ENCODE measurements at places on chromosomes 5 and 9.

DNA sequence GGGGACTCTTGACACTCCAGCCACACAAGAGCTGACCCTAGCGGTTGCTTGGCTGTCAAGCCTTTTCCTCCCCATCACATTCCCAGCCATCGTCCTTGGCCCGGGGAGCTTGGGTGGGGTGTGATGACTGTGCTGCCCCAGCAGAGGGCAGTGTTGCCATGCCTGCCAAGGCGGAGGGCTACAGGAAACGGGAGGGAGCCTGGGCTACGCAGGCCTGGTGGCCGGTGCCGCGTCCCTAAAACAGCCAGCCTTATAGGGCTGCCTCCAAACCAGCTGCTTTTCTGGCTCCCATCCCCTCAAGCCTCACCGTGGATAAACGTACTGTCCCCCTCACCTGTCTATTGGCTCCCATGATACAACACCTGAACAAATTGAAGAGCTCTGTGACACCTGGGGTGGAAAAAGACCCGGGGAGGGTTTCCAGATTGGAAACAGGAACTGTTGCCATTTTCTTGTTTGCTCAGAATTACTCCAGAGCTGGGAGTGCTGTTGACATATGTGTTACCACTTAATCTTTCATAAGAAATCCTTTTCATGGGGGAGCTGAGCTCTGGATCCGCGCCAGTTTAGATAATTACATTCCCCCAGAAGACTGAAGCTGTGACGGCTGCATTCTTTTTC lies 72.8 kb upstream of the ASTN2 start:
- peak; percentile 38 for DNase-seq

GRCh38 chr5:17132444-17133083 lies 84.9 kb upstream of the BASP1 start:
- peak; percentile 35 for DNase-seq

DNA sequence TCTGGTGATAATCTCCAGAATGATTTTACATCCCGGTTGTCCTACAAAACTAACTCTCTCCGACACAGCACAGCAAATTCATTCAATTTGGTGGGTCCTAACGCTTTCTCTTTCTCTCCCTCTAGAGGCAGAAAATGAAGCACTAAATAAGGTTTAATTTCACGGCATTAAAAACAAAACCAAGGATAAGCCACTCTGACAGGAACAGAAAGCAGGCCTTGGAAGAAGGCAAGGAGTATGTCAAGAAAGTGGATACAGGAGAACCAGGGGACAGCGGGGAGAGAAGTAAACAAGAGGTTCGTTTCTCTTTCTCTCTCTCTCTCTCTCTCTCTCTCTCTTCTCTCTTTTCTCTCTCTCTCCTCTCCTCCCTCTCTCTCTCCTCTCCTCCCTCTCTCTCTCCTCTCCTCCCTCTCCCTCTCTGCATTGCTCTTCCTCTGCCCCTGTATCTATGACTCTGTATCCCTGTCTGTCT lies 49.8 kb downstream of the EBF1 start:
- no peak for DNase-seq

DNA sequence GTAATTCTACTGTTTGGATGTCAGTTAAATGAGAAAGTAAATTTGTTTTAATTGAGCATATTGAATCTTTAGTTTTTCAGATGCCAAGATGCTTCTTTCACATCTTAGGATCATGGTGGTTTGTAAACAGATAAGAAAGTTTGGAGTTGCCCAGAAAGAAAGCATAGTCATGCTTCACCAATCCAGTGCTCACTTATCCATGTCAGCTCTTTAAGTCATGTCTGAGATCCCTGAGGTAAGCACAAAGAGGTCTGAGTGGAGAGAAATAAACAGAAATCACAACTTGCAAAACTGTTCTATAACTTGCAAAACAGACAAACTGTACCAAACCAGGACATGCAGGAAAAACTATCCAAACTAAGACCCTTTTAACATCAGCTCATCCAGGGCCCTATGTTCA lies 87.7 kb downstream of the OSTF1 start:
- no peak for DNase-seq

DNA sequence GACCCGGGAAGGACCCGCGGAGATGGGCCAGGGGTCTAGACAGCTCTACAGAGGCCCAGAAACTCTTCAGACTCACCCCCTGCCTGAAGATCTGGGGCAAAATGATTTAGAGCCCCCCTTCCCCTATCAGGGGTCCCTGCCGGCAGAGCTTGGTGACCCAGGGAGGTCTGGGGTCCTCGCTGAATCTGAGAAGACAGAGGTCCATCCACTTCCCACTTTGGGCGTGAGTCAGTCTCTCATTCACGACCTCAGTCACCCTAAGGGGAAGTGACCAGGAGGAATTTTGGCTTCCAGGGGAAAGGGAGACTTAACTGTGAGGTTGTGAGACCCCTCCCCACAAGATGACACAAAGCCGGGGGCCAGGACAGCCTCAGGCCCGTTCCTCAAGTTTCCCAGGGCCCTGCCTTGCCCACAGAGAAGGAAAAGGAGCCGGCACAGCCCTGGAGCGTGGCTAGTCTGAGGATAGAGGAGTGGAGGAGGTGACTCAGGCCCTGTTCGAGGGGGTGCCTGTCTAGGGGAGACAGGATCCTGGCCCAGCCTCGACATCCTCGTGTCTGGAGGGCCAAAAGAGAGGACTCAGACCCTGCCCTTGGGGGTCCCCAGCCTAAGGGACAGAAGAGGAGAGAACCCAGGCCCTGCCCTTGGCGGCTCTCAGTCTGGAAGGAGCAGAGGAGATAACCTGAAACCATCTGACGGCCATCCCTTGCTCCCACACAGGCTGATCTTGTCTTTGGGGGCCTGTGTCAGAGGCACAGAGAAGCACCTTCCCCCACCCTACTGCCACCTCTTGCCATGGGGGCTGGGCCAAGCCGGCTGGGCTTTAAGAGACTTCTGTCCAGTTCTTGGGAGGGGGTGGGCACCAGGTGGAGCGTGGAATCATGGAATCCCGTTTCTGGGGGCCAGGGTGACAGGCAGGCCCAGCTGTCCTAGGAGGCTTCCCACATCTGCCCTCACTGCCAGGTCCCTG lies 889 bp downstream of the PDLIM4 start:
- DNase-seq, result no peak

GRCh38 chr5:153641183-153641688 lies 150.8 kb downstream of the GRIA1 start:
- DNase-seq, result no peak

DNA sequence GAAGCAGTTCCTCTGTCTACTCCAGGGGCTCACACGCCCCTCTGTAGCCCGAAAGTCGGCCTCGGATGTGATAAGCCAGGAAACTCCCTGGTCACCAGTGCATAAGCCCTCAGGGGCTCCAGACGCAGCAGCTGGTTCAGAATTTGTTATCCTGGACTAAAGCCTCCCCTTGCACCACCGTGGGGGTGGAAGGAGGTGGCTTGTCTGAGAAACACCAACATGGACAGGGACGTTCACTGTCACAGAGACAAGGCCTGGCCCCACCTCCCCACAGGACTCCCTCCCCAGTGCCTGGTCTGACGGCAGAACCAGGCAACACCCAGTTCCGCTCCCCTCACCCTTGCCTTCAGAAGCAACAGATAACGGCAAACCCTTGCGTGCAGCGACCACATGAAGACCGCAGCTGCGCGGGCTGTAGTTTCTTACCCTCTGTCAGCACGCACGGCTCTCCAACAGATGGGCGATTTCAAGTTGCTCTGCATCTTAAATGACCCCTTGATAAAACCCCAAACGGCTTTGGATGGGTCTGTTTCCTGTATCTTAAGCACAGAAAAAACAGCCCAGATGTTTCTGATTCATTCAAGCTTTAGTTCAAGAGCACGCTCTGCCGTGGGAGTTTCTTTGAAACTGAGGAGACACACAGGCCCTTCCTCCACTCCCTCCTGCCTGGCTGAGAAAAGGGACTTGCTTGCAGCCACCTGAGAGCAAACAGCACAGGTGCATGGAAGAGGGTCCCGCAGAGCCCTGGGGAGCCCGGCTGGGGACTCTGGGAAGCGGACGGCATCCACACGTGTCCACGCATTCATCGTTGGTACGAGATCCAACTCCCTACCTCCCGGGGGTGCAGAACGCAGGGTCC lies 44.7 kb upstream of the NKD2 start:
- DNase-seq, result no peak

- DNase-seq, result no peak
Observed at GRCh38 chr9:78612091-78612490, 315.2 kb downstream of the PSAT1 start.

- DNase-seq, result no peak
Observed at GRCh38 chr9:90189306-90189705, 453.3 kb downstream of the DIRAS2 start.

DNA sequence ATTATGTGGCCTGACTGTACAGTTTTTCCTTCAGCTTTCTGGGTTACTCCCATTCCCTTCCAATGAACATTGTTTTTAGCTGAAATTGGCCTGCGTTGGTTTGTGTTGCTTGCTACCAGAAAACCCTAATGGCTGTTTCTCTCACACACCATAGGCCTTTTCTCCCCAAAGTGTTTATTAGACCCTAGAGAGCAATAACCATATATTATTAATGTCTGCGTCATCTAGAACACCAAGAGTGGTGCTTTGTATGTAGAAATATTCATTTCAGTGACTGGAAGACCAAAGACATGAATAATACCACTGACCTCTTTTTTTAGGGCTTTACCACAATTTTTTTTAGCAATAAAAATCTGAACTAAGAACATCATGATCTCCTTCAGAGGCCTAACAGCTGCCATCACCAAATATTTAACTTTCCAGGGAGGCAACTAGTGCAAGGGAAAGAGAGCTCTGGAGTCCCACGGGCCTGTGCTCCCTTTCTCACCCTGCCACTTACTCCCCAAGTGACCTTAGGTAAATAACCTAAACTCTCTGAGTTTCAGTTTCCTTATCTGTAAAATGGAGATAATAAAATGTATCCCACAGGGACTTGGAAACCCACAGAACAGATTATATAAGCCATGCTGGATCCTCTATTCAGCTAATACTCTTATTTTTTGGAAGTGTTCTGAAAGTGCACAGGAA lies 201.9 kb upstream of the ISL1 start:
- no peak for DNase-seq

DNA sequence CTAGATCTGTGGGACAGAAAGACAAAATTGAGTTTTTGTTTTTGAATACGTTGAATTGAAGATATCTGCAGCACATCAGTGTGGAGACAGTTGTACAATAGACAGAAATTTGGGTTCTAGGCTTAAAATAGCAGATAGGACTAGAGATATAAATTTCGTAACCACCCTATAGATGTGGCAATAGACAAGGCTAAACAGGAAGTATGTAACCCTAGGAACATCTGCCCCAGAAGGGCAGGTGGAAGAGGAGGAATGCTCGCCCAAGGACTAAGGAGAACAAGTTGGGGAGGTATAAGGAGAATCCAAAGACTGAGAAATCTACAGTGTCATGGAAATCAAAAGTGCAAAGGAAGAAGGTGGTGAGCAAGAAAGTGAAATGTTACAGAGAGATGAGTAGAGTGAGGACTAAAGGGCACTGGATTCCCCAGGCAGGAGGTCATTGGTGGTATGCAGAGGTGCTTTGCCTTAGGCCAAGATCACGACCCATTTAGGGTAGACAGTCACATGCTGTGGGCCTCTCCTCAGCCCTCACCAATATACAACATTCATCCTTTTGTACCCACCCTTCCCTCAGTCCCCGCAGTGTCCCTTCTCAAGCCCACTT lies 109.1 kb upstream of the ELL2 start:
- DNase-seq, result no peak

DNA sequence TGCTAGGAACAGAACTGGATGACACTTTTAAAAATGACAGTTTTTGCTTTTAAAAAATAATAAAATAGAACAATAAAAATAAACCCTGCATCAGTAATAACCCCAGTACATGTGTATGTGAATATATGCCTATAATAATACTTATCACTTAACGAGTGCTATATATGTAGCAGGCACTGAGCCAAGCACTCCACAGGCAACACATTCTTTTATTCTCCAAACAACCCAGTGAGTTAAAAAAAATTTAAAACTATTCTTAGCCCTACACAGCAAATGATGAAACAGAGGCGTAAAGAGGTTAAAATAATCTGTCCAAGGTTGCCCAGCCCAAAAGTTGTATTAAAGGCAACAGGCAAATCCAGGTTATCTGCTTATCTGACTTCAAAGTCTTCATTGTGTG lies 124.5 kb upstream of the SMIM23 start:
- no peak for DNase-seq

- DNase-seq, result peak; percentile 42
Observed at GRCh38 chr5:149618581-149619248, 37.4 kb downstream of the ARHGEF37 start.

- DNase-seq, result no peak
Observed at GRCh38 chr5:137737349-137738131, 1.7 kb upstream of the KLHL3 start.

- DNase-seq, result no peak
Observed at GRCh38 chr5:93723005-93723404, 18.4 kb downstream of the POU5F2 start.

DNA sequence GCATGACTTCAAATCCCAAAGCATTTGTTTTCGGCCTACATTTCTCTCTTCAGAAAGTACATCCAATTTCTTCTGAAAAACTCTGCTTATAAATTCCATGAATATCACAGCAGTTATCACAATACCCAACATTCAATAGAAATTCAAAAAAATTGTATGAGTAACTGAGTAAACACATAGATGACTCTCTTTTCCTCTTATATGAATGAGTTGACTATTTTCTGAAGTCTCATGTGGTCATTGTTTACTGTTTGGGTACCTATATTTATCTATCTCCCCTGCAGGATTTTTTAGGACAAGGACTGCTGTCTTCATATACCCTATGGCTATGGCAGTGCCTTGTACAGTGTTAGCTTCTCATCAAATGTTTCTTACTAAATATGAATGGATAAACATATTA lies 157.1 kb downstream of the HTR1A start:
- no peak for DNase-seq

GRCh38 chr9:32915802-32916201 lies 85.6 kb downstream of the APTX start:
- no peak for DNase-seq

GRCh38 chr9:18703151-18703900 lies 229.4 kb downstream of the ADAMTSL1 start:
- DNase-seq, result no peak

DNA sequence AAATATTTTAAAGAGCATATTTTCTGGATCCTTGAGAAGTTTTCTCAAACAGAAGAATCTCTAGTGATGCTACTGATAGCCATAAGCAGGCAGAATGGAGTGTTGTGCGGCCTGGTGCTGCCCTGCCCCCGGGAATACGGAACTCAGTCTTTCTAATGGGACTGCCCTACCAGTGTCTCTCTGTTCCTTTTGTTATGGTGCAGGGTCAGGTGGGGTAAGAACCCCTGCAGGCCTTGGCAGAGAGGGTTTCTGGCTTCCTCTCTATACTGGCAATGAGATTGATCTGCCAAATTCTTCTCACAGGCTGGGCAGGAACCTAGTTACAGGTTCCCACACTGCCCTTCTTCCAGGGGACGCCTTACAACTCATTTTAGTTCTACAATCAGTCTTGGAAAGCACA lies 2.6 kb downstream of the IL5 start:
- no peak for DNase-seq

- no peak for DNase-seq
Observed at GRCh38 chr5:170388818-170389549, at the start of gene KCNMB1. Gene KCNMB1, minus strand, starts transcription at chr5:170389367. Its CDS starts 3,920 bp downstream, at chr5:170385447.

GRCh38 chr5:78016863-78017529 lies 240.9 kb upstream of the TBCA start:
- DNase-seq, result no peak
